ENCODE measurements at places on chromosomes 13 and 19. TPM values are rescaled to one million over a fixed set of nuclear protein-coding genes. Genes with fewer than 3 reads are reported as not detected.

Gene LHFPL6
- 82.9 TPM for total RNA-seq

Gene ITGBL1
- total RNA-seq, result 4.2 TPM

Gene LGALS4
- total RNA-seq, result not detected

Gene PRX
- total RNA-seq, result 1.8 TPM

Gene WDR62
- total RNA-seq, result 1.3 TPM

Gene NKPD1
- total RNA-seq, result not detected

Gene MZT1
- total RNA-seq, result 11.3 TPM

Gene NUDT15
- 15.2 TPM for total RNA-seq

Gene LILRA2
- total RNA-seq, result not detected

Gene PHLDB3
- 11.9 TPM for total RNA-seq

Gene MIA
- not detected for total RNA-seq

Gene ATCAY
- not detected for total RNA-seq

Gene ERICH4
- total RNA-seq, result not detected

Gene SPACA4
- total RNA-seq, result not detected

Gene ZNF296
- total RNA-seq, result not detected

Gene NXNL1
- total RNA-seq, result not detected

Gene ZNF723
- not detected for total RNA-seq

Gene POLRMT
- 14.3 TPM for total RNA-seq

Gene ZNF600
- total RNA-seq, result 1.6 TPM

Data from cardiac atrium fibroblast (primary cell).